CD14-positive monocyte (primary cell): ENCODE measurements at places on chromosomes 16 and 17.

DNA sequence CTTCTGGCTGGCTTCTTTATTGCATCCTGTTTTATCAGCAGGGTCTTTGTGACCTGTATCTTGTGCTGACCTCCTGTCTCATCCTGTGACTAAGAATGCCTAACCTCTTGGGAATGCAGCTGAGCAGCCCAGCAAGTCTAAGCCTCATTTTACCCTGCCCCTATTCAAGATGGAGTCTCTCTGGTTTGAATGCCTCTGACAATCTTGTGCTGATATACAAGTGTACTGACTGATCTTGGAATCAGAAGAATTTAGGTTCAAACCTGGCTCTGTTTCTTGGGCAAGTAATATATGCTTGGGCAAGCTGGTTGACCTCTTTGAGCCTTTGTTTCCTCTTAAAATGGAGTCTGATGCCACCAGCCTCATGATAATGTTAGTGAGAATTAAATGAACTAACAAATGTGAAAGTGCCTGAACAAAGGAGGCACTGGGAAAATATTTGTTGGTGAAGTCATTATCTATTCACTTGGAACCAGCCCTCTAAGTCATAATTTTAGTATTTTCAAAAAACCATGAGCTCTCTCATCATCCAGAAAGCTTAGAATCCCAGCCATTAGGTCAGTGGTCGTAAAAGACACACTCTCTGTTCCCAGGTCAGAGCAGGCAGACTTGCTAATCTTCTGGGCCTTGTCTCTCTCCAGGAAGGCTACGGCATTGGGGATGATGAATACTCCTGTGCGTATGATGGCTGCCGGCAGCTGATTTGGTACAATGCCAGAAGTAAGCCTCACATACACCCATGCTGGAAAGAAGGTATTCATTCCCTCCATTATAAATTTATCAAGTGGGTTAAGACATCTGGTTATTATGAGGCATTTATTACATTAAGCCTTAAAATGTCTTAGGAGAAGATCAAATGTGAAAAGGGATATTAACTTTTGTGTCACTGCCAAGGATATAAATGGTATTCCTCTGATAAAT lies 18.1 kb upstream of the ARL2BP start:
- DNase-seq: no peak

DNA sequence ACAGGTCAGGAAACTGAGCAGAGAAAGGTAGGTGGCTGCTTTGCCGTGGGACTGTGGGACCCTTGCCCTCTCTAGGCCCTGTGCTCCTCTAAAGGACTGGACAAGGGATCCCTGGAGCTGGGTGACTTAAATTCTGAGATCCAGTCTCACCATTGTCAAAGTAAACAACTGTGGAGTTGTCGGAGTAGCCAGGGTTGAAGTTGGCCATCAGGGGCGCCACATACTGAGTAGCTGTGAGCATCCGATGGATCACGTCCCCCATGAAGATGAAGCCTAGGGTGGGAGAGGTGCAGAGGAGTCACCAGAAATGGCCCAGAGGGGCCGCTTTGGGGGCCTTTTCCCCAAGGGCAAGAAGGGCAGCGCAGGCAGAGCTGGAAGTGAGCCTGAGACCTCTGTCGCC lies 43.5 kb downstream of the PLXDC1 start:
- DNase-seq: no peak

GRCh38 chr16:90053902-90054500 lies 23.1 kb downstream of the PRDM7 start:
- no peak for DNase-seq

GRCh38 chr17:55527540-55528118 lies 16.4 kb upstream of the SMIM36 start:
- DNase-seq: no peak

GRCh38 chr17:65487161-65487560 lies 74.3 kb downstream of the AXIN2 start:
- DNase-seq: no peak

DNA sequence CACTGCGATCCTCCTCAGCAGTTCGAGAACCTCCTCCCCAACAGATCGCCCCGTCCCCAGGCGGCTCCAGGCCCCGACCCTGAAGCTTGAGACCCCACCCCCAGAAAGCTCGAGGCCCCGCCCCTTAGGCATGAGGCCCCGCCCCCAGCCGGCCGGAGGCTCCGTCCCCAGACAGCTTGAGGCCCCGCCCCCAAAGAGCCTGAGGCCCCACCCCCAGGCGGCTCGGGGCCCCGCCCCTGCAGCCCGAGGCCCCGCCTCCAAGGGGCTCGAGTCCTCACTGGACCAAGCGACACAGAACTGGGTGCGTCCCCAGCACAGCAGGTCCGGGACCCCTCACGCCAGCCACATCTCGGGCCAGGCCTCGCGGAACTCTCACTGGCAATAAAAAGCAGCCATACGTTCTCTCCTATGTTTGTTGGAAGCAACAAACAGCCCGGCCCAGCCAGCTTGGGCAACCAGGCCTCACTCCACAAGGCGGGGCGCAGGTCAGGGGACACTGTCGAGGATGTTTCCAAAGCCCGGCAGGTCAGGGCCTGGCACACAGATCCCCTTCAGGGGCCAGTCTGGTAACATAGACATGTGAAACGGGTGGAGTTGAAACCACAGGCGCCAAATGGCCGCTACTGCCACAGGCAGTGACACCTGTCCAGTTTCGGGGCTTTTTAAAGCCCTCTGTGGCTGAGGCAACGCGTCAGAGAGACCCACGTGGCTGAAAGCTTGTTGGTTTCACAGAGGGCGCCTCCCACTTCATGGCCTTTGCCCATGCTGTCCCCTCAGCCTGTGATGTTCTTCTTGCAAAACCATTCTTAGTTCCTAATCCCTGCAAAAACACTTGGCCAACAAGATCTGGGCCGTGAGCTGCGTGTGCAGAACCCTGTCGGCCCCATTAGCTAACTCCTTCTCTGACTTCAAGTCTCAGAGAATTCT lies 224.2 kb downstream of the PARN start:
- DNase-seq: no peak

DNA sequence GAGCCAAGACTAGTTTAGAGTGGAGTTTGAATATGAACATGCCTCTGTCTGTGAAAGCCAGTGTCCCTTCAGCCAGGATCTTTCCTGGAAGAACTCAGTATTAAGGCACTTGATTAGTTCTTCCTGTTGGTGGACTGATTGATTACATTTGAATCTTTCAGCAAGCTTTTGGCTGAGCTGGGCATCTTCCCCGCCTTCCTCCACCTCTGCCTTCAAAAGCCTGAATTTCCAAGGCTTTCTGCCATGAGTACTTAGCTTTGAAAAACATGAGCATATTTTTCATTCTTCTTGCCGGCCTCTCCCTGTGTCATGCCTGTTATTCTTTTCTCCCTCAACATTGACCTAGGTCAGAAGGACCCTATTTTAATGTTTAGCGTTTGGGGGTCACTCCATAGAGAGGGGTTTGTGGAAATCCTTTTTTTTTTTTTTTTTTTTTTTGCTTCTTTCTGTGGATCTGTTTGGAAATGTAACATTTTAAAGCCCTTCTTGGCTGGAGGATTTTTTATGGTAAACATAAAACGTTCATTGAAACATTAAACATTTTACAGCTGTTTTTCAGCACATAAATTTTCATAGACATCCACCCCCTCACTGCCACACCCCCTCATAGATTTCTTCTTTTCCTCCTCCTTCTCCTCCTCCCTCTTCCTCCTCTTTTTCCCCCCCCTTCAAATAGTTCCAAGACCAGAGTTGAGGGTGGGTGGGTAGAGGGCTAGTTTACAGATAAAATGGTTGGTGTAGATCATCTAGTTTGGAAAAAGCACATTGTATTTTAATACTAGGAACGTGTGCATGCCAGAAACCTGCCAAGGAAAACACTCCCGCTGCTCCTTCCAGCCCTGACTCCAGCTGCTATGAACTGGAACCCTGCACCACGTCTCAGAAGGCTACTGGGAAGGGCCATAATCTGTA lies 645.9 kb downstream of the WWOX start:
- DNase-seq: no peak

- DNase-seq: no peak
These were observed 3.5 kb upstream of the CNEP1R1 start for GRCh38 chr16:50021544-50021943.

GRCh38 chr16:50548909-50549560 lies 839 bp downstream of the NKD1 start:
- DNase-seq: no peak
